ENCODE measurements at places on chromosomes 7 and 10.

DNA sequence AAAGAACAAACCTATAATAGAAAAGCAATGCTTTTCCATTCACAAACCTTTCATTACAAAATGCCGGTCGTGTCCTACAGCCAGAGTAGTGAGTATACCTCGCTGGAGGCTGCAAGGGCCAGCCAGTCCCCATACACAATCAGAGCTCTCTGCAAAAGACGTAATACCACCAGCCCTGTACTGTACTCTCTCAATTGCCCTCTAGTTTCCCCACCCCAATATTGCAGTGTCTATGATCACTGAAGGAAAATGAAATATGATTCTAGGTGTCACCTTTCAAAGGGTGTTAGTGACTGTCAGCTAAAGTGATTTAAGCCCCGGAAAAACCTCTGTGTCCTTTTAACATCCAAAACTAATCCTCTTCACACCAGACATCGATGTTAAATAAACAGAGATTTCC lies 24.8 kb downstream of the PLXNA4 start:
- DNase-seq = no peak

GRCh38 chr7:133513608-133514007 lies 260.7 kb downstream of the EXOC4 start:
- DNase-seq = no peak

GRCh38 chr7:29163854-29164253 lies 17.5 kb upstream of the CPVL start:
- no peak for DNase-seq

GRCh38 chr7:27600247-27600646 lies 62.4 kb downstream of the HIBADH start:
- no peak for DNase-seq

Measured in CD4-positive, alpha-beta T cell treated with Interleukin-4 for 4 hours (primary cell).